ENCODE measurements at places on chromosomes 2 and 18.

- no peak for DNase-seq
Measured at GRCh38 chr18:72738136-72738535, 129.7 kb downstream of the NETO1 start.

DNA sequence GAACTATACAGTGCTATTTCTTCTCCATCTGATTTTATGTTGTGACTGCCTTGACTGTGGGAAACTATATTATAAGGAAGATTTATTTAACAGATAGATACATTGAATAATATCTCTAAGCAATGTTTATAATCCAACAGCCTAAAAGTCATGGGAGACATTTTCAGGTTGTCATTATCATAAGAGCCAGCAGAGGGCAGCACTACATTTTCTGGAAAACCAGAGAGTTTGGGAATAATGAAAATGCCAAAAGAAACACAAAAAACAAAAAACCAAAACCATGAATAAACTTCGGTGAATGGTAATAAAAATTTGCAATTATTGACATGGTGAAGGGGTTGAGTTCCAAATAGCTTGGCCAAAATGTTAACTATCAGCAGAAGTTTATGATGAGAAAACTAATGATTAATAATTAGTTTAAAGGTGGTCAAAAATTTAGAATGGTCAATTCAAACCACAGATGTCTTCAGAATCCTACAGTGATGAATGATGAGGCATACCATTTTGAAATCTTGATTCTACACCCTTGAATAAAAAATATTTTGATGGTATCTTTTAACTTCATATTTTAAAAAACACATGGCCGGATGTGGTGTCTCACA is 4.7 kb downstream of the EEF1B2 start:
- peak; percentile 19 for DNase-seq

DNA sequence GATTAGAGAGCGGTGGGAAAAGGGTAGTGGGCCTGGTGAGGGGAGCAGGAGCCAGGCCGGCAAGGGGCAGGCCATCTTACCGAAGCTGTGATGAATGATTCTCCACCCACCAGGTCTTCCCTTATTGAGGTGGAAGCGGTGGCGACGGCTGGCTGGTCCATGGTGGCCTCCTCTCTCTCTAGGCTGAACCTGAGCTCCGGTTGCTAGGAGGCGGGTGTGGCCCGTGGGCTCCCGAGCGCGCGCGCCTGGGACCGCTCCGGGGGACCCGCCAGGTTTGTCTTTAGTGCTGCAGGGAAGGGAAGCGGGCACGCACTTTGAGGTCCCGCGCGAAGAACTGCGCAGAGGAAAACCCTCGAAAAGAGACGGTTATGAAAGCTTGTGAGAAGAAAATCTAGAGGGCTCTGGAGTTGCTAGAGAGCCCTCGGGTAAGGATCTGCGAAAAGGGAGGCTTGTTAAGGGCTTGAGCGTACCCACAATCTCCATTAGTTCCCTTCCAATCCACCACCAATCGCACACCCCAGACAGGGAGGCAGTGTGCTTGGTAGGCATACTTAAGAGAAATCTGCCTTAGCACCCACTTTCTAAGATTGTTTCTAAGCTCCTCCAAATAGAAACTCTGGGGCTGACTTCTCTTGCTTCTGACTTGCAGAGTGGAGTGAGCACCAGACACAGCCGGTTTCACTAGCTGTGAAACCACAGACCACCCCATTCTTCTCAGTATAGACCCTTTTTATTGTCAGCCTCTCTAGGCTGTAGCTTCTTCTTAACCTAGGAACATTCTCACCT is at the start of gene STPG4:
Gene STPG4, minus strand, starts transcription at position 218 of the 786 bp plus-strand sequence. Its CDS starts 57 bp downstream, at position 161.
- DNase-seq = no peak

DNA sequence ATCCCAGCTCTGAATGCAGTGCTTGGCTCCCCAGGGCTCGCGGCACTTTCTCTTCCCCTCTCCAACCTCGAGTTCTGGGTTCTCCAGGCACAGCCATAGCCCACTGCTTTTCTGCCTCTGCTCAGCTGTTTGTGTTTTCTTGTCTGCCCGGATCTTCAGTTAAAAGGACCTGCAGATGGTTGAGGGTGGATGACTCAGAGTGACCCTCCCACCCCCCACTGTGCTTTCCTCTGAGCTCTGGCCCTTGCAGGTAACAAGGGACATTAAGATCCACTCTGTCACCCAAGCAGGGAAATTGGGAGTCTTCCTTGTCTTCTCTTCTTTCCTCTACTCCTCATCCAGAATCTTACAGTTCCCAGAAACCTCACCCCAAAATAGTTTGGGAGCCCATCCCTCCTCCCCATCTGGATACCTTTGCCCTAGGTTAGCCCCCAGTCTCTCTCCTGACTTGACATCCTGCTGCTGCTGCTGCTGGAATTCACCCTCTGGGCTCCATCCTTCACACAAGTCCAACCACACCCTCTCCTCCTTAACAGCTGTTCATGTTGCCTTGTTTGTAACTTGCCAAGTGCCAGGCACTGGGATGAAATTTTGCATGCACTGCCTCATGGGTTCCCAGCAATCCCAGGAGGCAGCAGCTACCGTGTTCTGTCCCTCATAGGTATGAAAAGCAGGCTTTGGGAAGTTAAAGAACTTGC is 157.9 kb upstream of the TTC39C start:
- DNase-seq = no peak

DNA sequence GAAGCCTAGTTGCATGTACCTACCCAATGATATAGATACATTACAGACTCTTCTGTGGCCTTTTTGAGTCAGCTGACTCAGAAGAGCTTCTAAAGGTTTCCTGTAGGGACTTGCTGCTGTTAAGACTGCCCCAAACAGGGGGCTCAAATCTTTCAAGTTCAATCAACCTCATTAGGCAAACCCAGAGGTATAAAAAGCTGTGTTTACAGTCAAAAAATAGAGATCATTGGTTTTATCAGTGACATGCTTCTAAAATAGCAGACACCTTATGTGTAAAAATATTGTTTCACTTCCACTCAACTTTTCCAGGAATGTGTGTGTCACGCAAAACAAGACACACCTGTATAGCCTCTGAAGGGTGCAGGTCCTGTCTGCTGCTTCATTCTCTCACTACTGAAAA is 624.3 kb upstream of the FANCL start:
- DNase-seq = no peak

GRCh38 chr2:160394153-160394552 is 99.5 kb downstream of the RBMS1 start:
- DNase-seq = peak; percentile 73

DNA sequence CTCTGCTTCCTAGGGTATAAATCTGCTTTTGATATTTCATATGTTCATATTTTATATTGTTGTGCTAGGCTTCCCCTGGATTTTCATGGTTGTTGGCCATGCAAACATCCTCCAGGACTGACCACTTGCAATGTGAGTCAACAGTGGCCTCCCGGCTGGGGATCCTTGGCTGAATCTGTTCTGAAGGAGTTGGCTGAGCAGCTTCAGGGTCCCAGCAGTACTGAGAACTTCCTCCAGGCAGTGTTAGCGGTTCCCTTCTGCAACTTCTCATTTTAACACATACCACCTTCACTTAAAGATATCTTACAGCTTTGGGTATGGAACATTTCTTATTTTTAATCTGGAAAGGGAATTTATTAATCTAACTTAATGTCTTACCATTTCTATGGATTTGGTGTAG is 122.1 kb downstream of the DTNB start:
- DNase-seq = no peak

Data from Jurkat, Clone E6-1 (cell line).